ENCODE measurements at places on chromosomes 1 and 21. TPM values are rescaled to one million over a fixed set of nuclear protein-coding genes. Genes with fewer than 3 reads are reported as not detected.

Gene CLDN19
- not detected for total RNA-seq

Gene MX2
- total RNA-seq: 0.54 TPM

Gene CR1L
- not detected for total RNA-seq

Gene LIPI
- total RNA-seq: not detected

Gene SLC45A1
- total RNA-seq: 0.83 TPM

Gene CAPN8
- not detected for total RNA-seq

Gene ZYG11A
- total RNA-seq: 2.0 TPM

Gene KRTAP20-4
- total RNA-seq: not detected

Gene PLA2G2D
- total RNA-seq: not detected

Gene UAP1
- 255 TPM for total RNA-seq

Gene SEMA6C
- 0.56 TPM for total RNA-seq

Gene RNF186
- total RNA-seq: not detected

Gene TCHH
- not detected for total RNA-seq

Gene GPR25
- total RNA-seq: not detected

Gene LAMB3
- total RNA-seq: 0.72 TPM

Gene CELA3B
- not detected for total RNA-seq

Measured in IMR-90 (cell line).